IPS DF 6.9 (cell line): ENCODE measurements at places on chromosomes 13 and 19.

GRCh38 chr19:30326393-30326710 lies 45.8 kb upstream of the ZNF536 start:
- no peak for DNase-seq

DNA sequence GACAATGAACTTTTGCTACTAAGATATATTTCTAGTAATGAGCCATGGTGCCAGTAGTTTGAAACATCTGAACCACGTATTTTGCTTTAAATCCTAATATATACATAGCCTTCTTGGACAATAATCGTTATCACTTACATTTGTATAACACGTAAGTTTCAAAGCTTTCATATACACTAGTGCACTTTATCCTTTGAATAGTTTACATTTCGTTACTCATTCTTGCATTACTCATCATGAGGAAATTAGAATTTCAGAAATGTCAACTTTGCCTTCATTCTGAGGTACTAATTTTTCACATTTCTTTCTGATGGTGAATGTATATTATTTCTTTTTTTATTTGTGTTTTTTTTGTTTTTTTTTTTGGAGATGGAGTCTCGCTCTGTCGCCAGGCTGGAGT lies 5.8 kb downstream of the KBTBD7 start:
- DNase-seq: no peak

DNA sequence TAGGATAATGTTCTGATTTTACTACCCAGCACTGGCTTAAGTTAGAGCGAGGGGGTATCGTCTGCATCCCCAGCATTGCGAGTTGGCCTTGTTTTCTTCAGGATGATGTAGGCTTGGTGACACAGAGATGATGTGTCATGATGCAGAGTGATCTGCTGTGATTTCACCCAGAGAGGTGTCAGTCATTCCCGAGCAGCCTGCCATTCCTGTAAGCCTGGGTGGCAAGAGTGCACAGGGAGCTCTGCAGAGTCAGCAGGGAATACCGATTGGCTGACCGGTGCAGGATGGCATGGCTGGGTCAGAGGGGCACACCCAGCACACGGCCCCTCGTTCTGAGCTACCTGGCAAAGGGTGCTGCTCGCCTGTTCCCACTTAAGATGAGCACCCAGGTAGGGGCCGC lies 15.8 kb upstream of the GJB6 start:
- DNase-seq: no peak

GRCh38 chr13:51000061-51000460 lies 90.5 kb downstream of the RNASEH2B start:
- no peak for DNase-seq

DNA sequence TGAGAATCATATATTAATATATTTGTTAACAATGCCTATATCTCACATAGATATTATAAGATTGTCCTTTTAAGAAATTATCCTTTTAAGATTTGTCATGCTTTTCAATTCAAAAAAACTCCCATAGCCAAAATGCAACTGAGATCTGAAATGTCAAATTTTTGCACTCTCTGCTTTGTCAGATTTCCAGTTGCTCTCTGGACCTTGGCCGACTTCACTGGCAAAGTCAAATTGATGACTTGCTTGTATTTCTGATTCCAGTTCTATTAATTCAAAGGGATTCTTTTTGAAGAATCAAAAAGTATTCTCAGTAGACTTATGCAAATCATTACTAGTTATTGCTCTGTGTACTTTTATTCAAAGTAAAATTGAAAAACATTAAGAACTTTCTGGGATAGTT lies 101.2 kb upstream of the SCEL start:
- DNase-seq: no peak

- DNase-seq: no peak
Measured at GRCh38 chr19:5877427-5877826, 7.1 kb upstream of the FUT5 start.

DNA sequence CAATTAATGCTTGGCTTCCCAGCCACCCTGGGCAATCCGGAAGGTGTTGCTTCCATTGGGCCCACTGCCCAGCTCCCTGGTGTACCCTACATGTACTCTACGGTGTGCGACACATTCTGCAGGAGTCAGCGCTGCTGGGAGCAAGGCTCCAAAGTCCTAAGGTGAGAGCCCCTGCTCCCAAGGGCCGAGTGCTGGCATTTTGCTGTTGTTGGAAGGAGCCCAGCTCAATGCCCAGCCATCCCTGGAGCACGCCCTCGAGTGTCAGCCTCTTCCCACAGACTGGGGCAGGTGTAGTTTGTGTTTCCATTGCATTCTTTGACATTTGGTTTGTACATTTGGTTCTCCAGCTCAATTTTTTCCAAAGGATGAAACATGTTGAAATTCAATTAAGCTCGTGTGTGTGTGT lies 64.6 kb downstream of the GGACT start:
- no peak for DNase-seq

GRCh38 chr19:17721111-17721628 lies 1.9 kb downstream of the MAP1S start:
- no peak for DNase-seq

DNA sequence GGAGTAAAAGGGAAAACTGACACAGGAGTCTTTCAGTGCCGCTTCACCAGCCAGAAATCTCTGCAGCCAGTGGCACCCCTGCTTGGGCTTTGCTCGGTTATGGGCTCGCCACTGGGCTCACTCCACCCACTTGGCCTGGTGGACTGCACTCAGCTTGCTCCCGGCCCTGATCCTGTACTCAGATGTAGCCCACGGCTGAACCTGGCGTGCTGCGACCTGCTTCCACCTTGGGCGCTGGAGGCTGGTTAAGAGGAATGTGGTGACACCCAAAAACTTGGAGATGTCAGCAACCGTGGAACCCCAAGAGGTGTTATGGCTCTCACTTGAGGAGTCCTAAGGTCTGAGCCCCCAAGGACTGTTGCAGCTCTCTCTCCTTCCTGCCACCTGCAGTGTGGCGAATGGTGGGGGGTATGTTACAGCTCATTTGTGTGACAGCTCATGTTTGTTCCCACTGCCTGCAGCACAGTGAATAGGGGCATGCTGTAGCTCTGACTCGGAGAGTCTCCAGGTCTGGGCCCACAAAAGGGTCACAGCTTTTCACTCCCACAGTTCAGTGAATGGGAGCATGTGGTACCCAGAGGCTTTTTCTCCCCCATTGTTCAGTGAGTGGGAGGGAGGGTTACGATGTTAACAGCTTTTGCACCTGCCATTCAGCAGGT lies 1124.5 kb upstream of the ATXN8OS start:
- no peak for DNase-seq

- peak; percentile 63 for DNase-seq
Measured at GRCh38 chr19:16382775-16383543, 58.3 kb downstream of the KLF2 start.

- DNase-seq: no peak
Measured at GRCh38 chr13:79439275-79439674, 33.2 kb upstream of the RBM26 start.

- no peak for DNase-seq
Measured at GRCh38 chr13:100139817-100140216, 50.9 kb downstream of the PCCA start.

- no peak for DNase-seq
Measured at GRCh38 chr13:36058116-36058515, 73.1 kb downstream of the DCLK1 start.

DNA sequence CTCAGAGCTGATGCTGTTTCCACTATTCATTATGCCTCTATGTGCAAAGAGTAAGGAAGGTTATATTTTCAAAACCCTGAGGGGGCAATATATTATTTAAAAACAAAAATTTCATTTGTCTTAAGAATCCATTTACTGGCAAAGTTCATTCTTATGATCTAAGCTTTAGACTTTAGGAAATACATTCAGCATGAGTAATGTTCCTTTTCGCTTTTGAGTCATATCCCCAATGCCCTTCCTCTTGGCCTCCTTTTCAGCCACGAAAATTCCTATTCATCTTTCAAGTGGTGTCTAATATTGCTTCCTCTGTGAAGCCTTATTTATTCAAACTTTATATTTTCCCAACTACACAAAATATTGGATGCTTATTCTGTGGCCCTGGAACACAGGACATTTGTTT lies 1317.0 kb downstream of the PCDH9 start:
- no peak for DNase-seq

DNA sequence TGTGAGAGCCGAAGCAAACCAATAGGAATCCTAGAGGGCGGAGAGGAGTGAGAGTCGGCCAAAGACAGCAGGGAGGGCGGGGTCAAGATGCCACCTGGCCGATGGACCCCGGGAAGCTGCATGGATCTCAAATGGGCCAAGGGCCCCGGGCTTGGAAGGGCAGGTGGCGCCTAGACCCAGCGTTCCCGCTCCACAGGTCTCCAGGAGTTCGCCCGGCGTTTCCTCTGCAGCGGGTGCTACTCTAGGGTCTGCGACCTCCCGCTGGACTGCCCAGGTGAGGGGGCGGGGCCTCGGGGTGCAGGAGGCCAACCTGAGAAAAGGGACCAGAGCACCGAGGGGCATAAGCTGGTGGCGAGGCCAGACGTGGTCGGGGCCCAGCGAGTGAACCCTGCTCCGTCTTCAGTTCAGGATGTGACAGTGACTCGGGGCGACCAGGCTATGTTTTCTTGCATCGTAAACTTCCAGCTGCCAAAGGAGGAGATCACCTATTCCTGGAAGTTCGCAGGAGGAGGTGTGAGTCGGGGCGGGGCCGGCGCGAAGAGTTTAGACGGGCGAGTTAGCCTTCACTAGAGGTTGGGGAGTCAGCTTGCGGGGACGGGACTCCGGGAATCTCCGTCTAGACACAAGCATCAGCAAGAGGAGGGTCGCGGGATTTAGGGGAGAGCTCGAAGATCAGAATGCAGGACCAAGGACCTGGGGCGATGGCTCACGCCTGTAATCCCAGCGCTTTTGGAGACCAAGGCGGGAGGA lies 9.9 kb downstream of the SPACA6 start:
- peak; percentile 48 for DNase-seq

- no peak for DNase-seq
Measured at GRCh38 chr13:72599178-72599743, 128.2 kb downstream of the MZT1 start.

DNA sequence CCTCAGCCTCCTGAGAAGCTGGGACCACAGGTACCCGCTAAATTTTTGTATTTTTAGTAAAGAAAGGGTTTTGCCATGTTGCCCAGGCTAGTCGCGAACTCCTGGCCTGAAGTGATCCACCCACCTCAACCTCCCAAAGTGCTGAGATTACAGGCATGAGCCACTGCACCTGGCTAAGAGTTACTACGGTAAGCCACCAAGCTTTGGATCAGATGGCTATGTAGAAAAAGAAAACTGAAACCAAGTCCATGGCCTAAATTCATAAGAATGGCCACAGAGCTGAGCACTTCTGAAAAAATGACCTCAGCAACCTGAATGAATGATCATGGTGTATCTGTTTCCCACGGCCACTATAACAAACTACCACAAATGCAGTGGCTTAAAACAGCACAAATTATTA lies 9.4 kb downstream of the OPA3 start:
- DNase-seq: no peak

DNA sequence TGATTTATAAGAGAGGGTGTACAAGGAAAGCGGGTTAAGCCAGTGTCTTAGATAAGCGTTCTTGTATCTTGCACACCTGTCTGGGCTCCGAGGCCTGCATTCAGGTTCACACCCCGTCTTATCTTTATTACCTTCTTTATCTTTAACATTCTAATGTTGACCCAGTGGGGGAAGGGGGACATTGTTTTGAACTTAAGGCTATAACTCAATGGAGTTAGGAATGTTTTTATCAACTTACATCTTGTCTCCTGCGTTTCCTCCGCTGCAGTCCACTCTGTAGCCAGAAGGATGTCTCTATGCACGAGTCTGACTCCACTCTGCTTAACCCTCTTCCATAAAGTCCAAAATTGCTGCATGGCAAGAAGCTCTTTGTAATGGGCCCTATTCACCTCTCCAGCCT lies 71.2 kb downstream of the FGF9 start:
- DNase-seq: no peak

GRCh38 chr13:31160857-31161556 lies 697 bp downstream of the HSPH1 start:
- no peak for DNase-seq

GRCh38 chr19:850979-851335 lies 1.1 kb upstream of the ELANE start:
- DNase-seq: no peak

DNA sequence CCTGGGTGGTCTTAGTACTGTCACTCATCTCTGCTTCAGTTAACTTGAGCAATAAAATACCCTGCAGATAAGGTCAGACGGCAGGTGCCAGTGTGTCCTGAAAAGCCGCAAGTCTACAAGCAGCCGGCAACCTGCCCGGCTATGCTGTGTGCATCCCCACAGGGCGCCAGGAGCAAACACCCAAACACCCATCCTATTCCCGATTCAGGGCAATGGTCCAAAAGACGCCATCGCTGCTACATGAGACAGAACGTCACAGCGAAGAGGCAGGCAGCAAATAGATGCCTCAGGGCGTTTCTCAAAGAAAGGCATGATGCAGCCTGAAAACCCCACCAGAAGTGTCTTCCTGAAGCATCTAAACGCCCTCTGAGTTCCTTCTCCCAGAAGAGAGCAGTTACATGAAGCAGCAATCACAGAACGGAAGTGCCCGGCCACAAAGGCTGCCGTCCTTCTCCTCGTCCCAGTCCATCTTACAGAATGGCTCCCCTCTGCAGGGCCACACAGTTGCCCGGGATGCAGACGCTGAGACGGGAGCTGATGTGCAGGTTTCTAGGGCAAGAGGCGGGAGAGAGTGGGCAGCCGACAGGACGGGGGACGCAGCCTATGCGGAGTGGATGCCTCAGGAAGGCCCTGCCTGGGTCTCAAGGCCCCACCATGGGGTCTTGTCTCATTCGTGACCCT lies 35.1 kb downstream of the RASA3 start:
- DNase-seq: no peak

GRCh38 chr13:112795277-112795676 lies 105.4 kb downstream of the ATP11A start:
- no peak for DNase-seq

DNA sequence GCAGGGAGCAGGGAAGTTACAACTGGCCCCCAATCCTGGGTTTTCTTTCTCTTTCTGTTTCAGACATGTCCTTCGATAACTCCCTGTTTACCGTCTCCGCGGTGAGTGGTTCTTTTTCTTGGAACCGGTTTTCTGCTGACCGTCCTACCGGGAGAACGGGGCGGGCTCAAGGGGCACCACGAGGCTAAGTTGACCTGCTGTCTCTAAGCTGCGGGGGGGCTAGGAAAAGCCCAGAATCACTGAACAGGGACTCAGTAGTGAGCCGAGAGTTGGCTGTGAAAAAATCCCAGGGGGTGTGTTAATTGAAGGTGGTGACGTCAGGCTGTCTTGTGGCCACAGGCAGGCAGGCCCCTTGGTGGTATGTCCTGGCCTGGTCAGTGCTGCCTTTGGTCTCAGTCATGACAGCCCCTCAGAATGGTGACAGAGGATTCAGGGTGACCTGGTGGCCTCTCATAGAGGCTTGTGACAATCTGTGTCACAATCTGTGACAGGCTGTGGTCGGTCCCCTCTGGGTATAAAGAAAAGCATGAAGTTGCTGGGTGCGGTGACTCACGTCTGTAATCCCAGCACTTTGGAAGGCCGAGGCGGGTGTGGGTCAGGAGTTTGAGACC lies 8.1 kb upstream of the CARM1 start:
- no peak for DNase-seq
